Pulmonary artery endothelial cell (primary cell): ENCODE measurements at places on chromosomes 1 and 21. TPM values are rescaled to one million over a fixed set of nuclear protein-coding genes. Genes with fewer than 3 reads are reported as not detected.

SPRR2B gene
- not detected in 2 replicates for total RNA-seq

RYR2 gene
- not detected in 2 replicates for total RNA-seq

KRTAP10-12 gene
- total RNA-seq, result not detected in 2 replicates

KCNA3 gene
- total RNA-seq, result not detected in 2 replicates

CHI3L1 gene
- total RNA-seq, result not detected in 2 replicates

FBXO28 gene
- 46.6 and 56.5 TPM in 2 replicates for total RNA-seq

RHOU gene
- total RNA-seq, result 0.79 and 1.7 TPM in 2 replicates

ICOSLG gene
- 0.99 and 2.1 TPM in 2 replicates for total RNA-seq

BRINP2 gene
- total RNA-seq, result not detected in 2 replicates

KCNJ6 gene
- under 0.01 TPM in 2 replicates for total RNA-seq

PLA2G4A gene
- total RNA-seq, result 18.6 and 18.9 TPM in 2 replicates

DNAI4 gene
- 2.5 and 3.6 TPM in 2 replicates for total RNA-seq

PUM1 gene
- total RNA-seq, result 67.9 and 69.4 TPM in 2 replicates

KIF26B gene
- total RNA-seq, result 0.04 and 0.13 TPM in 2 replicates

SH3BP5L gene
- total RNA-seq, result 27.2 and 34.8 TPM in 2 replicates

MNDA gene
- total RNA-seq, result not detected in 2 replicates

KCNK2 gene
- total RNA-seq, result not detected in 2 replicates

CD1B gene
- not detected in 2 replicates for total RNA-seq

RNF207 gene
- 3.4 and 9.7 TPM in 2 replicates for total RNA-seq

KCNN3 gene
- total RNA-seq, result 0.20 and 1.4 TPM in 2 replicates

AADACL3 gene
- total RNA-seq, result not detected in 2 replicates

FTCD gene
- 0.25 TPM in 1 of 2 replicates, not detected in the other for total RNA-seq

IQGAP3 gene
- 19.1 and 37.9 TPM in 2 replicates for total RNA-seq

OR2L2 gene
- 0.07 TPM in 1 of 2 replicates, not detected in the other for total RNA-seq

MIER1 gene
- 28.3 and 39.2 TPM in 2 replicates for total RNA-seq

PRAMEF17 gene
- total RNA-seq, result not detected in 2 replicates

RAP1GAP gene
- 0.04 and 0.07 TPM in 2 replicates for total RNA-seq

MYBPH gene
- total RNA-seq, result not detected in 2 replicates

SORT1 gene
- total RNA-seq, result 14.5 and 18.4 TPM in 2 replicates

VHLL gene
- total RNA-seq, result 0.13 TPM in 1 of 2 replicates, not detected in the other

FAM72C gene
- total RNA-seq, result 0.66 and 3.7 TPM in 2 replicates

RIMKLA gene
- 0.04 and 0.07 TPM in 2 replicates for total RNA-seq
